ENCODE measurements at places on chromosomes 3 and 15.

- DNase-seq, result no peak
Measured at GRCh38 chr3:117709108-117709507, 999.5 kb downstream of the TUSC7 start.

DNA sequence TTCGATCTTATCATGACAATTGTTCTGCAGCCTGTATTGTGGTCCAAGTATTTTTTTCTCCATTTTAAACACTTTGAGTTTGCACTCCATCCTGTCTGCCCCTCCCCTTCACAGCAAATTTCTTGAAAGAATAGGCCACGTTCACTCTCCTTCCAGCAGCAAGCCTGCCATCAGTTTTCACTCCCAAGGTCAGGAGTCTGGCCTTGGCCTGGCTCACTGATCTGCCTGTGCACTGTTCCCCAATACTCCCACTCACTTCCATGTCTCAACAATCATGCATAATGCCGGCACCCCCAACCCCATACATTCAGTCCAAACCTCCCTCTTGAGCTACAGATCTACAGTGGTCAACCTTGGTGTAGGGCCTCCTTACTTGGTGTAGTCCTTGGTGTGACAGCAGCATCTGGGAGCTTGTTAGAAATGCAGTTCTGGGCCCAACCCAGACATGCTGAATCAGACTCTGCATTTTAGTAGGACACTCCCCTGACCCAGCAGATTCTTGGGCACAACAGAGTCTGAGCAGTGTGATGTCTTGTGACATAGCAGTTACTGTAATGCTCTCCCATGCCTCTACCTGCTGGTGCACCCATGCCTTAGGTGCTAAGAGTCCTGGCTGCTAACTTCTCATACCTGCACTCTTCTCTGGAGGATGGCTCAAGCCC is 58.3 kb upstream of the XCR1 start:
- DNase-seq, result no peak

DNA sequence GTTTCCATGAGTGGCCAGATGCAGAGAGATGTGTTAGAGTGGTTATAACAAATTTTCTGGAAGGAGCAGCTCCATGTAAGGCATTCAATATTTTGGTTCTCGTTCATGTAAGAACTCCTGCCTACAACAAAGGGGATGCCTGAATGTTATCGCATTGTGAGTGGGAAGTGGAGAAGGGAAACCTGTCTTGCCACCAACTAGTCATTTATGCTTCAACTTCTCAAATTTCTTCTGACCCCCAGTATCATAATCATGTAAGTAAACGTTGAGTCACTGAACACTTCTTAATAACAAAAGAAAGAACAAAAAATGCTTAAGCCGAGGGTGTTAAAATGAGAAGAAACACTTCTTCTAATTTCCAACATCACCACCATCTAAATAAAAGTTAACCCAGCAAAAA is 62.0 kb upstream of the MRPL3 start:
- no peak for DNase-seq

DNA sequence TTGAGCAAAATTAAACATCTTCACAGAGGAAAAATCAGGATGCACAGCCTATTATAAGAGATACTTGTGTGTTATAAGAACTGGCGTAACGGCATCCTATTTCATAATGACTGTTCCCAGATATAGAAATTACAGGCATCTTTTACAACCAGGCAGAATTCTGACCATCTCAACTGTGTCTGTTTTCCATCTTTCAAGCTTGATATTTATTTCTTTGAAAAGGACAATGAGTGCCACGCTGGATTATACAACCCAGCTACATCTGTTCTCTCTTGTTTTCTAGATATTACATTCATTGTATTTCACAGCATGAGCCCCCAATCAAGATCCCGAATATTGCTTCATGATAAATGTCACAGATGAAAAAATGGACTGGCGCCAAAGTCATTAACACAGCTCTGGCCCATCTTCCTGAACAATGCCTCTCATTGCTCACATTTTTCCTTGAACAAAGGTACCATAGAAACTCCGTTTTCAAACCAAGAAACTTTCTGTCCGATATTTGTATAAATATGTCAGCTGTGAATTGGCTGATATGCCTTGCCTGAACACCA is 420.6 kb downstream of the TBL1XR1 start:
- DNase-seq, result no peak

GRCh38 chr3:30672959-30673358 is 66.6 kb downstream of the TGFBR2 start:
- no peak for DNase-seq

- DNase-seq, result no peak
Measured at GRCh38 chr3:37202035-37202434, 27.7 kb upstream of the LRRFIP2 start.

GRCh38 chr15:29840926-29841325 is 18.7 kb upstream of the TJP1 start:
- DNase-seq, result no peak

DNA sequence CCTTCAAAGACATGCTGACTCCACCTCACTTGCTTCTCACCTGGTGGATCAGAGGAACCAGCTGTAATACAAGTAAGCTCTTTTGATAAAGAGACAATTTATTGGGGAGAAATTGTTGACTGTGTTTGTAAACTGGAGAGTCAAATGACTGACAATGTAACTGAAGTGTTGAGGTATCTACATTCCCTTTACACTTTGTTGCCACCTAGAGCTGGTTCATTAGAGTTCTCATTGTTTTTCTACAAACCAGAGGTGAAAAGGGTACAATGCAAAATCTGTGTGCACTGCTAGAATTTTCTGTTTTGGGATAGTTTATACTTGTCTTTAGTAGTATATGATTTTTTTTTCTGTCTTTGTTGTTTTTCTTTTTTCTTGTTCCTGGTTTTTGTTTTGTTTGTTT is 8.7 kb upstream of the LRRC58 start:
- no peak for DNase-seq

DNA sequence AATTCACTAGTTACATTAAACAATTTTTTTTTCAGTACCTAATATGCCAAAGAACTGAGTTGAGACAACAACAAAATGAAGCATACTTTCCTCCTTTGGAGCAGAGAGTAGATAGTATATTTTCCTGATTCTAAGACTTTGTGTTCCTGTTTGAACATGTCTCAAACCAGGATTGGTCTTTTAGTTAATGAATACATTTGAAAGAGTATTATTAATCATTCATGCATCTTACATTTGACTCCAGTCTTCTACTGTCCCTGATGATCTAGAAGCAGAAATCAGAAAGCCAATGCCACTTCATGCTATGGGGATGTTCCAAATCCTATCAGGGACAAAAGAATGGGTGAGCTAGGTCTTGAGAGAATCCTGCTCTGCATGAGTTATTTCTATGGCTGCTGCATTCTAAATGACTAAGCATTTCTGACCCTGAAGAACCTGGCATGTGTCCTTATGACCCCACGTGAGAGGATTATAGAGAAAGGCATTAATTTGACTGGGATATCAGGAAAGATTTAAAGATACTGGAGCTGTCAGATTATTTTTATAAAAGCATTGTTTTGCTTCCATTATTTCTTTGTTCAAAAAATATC is 32.9 kb upstream of the MBNL1 start:
- no peak for DNase-seq

GRCh38 chr3:53495520-53496391 is 1.3 kb downstream of the CACNA1D start:
- no peak for DNase-seq

GRCh38 chr3:65953301-65953812 is 85.4 kb downstream of the MAGI1 start:
- DNase-seq, result no peak

DNA sequence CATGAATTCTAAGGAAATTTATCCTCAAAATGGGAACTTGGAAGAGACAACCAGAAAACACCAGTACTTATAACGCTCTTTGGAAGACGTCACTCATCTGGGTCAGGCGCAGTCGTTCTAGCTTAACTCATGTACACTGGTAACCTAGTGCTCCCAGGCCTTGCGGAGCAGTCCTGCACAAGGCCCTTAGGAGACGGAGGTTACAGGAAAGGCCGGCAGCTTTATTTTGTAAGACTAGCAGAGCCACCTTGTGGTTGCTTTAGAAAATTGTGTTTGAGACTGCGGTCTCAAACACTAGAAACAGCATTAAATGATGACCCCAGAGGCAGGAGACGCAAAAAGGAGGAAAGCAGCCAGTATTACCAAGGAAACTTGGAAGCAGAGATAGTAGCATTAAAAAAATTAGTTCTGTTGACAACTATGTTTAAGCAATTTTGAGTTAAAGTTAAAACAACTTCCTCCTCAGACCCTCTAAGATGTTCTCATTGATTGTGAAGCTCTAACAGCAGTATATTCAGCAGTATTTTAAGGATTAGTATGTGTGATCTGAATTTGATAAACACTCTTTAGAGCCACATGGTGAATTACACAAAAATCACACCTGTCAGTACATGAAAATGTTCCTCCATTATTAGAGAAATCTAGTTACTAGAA is 141.9 kb upstream of the C2CD4B start:
- peak; percentile 75 for DNase-seq

- DNase-seq, result no peak
Measured at GRCh38 chr15:88619796-88620195, 1.3 kb upstream of the AEN start.

GRCh38 chr3:197297476-197298340 is 704 bp downstream of the DLG1 start:
- peak; percentile 28 for DNase-seq

DNA sequence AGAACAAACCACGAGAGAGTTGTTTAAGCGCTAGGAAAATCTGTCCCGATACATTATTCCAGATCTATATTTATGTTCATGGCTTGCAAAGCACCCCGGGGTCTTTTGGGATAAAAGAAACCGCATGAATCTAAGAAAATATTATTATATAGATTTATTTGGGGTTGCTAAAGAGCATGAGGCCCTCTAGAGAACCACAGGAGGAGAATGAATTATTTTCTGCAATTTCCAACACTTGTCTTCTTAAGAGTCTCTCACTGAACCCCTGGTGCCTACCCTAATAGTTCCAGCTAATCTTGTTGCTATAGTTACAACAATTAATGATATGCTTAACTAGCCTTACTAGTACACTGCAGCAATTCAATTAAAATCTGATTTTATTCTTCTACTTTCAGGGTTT is 79.6 kb downstream of the ARRDC4 start:
- DNase-seq, result no peak

- no peak for DNase-seq
Measured at GRCh38 chr3:98770261-98771039, 7.3 kb downstream of the ST3GAL6 start.

DNA sequence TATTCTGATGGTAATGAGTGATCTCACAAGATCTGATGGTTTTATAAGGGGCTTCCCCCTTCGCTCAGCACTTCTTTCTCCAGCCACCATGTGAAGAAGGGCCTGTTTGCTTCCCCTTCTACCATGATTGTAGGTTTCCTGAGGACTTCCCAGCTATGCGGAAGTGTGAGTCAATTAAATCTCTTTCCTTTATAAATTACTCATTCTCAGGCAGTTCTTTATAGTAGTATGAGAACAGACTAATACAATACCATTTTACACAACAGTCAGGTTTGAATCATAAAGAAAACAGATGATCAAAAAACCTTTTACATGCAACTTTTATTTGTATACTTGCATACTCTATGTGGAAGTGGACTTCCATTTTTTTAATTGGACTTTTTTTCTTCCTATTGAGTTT is 46.7 kb upstream of the CBLB start:
- DNase-seq, result no peak

DNA sequence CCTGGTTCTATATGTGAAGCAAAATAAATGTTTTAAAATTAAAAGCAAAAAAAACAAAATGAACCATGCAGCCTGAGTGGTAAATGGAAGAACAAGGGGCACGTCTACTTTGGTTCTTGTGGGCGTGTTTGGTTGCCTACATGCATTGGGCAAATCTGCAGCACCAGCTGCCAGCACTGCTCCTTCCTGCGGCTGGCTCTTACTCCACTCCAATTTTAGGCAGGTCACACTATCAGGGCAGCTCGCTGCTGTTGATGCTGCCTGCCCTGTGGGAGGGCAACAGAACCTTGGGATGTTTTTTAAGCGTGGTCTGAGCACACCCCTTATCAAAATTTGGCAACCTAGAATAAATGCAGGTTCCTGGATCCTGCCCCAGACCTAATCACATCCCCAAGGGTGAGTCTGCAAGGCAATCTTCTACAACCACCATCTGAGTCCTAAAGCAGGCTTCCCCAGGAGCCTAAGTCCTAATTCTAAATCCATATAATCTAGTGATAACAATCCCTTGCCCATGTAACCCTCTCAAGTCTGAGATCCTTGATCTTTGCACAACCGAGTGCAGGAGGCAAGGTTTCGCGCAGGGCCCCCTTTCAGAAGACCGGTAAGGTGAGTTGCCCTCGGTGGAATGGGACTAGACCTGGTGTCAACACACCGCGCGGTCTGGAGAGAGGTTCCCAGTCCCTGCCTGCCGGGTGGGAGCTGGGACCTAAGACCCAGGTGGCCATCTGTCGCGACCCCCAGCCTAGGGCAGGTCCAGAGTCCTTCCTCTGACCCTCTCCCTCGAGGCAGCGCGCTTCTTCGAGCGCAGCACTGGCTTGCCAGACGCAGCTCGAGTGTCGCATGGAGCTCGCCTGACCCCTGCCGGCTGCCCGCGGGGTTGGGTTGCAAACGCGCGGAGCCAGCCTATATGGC is 15.9 kb downstream of the IVD start:
- no peak for DNase-seq

All from ascending aorta (tissue), 2 donors.